ENCODE measurements at places on chromosomes 7 and 10. TPM values are rescaled to one million over a fixed set of nuclear protein-coding genes. Genes with fewer than 3 reads are reported as not detected.

Gene HGF
- not detected for total RNA-seq

Gene GPR85
- total RNA-seq: 0.61 TPM

- no peaks in the 10 kb centered on the region for H3K36me3 ChIP-seq
- H3K4me3 ChIP-seq: no peak overlapping the region
- H3K27me3 ChIP-seq: no peaks in the 10 kb centered on the region
- no peak for DNase-seq
These were observed 43.8 kb upstream of the AGR3 start for GRCh38 chr7:16925609-16926008.

- no peak overlapping the region for H3K27ac ChIP-seq
- peaks cover 10% of the 10 kb centered on the region for H3K4me1 ChIP-seq
- no peaks in the 10 kb centered on the region for H3K36me3 ChIP-seq
- no peaks in the 10 kb centered on the region for H3K27me3 ChIP-seq
- DNase-seq: no peak
These were observed 18.9 kb upstream of the NRP1 start for GRCh38 chr10:33353334-33353733.

DNA sequence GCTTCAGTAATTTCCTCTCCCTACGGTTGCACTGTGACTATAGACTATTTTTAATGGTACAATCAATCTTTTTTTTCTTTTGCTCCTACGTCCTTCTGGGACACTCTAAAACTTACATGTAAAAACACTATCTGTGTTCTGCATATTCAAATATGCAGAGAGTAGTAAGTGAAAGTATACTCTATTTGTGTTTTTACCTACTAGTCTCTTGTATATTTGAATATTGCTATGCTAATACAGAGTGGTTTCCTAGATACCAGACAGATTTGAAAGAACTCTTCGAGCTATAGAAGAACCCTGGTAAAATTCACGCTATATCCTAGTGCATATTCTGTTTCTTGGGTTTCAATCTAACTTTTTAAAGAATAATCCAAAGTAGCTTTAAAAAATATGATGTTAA, 200.8 kb upstream of the LRRN3 start:
- H3K36me3 ChIP-seq: no peaks in the 10 kb centered on the region
- no peak overlapping the region for H3K4me3 ChIP-seq
- H3K27me3 ChIP-seq: no peaks in the 10 kb centered on the region
- H3K4me1 ChIP-seq: no peaks in the 10 kb centered on the region
- no peak overlapping the region for H3K27ac ChIP-seq

Data from MCF 10A (cell line).